Tibial nerve (tissue), 4 donors: ENCODE measurements at places on chromosomes 2 and 18. TPM values are rescaled to one million over a fixed set of nuclear protein-coding genes. Genes with fewer than 3 reads are reported as not detected.

DNA sequence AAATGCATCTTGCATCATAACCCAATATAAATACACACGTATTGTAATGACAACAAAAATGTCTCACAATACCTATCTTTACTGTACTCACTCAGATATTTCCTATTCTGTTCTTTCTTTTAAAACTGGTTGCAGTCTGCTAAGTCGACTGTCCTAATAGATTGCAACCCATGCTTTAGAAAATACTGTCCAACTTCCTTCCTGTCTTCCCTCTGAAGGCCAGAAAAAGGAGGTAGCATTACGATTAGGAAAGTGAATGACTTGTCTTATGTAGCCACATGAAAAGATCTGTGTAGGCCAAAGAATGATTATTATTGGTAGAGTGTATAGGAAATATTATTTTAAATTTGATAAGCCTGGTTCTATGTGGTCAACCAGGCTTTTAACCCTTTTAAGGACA, 134.1 kb downstream of the FAM210A start:
- no peak overlapping the region for H3K27ac ChIP-seq
- no peaks in the 10 kb centered on the region for H3K4me1 ChIP-seq
- no peak overlapping the region for H3K4me3 ChIP-seq
- no peak for DNase-seq

DNA sequence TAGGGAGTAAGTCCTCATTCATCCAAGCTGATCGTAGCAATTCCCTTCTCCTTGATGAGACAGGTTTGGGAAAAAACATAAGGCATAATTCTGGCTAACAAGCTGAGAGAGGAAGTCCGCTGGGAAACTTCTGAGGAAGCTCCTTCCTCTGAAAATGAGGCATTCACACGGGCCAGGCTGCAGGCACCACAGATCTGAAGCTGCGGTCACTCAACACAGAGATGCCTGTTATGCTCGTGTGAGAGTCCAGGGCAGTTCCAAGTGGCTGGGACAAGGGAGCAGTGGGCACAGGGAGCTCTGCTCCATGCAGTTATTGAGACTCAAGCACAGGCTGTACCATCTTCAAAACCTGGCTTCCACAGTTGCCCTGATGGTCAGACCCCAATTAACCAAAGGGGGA, 200.9 kb upstream of the ID2 start:
- no peaks in the 10 kb centered on the region for H3K4me1 ChIP-seq
- H3K36me3 ChIP-seq: no peaks in the 10 kb centered on the region
- no peak overlapping the region for H3K27ac ChIP-seq
- H3K27me3 ChIP-seq: no peaks in the 10 kb centered on the region

The VIL1 gene
- total RNA-seq: not detected

The CCDC178 gene
- total RNA-seq: 0.78 TPM

DNA sequence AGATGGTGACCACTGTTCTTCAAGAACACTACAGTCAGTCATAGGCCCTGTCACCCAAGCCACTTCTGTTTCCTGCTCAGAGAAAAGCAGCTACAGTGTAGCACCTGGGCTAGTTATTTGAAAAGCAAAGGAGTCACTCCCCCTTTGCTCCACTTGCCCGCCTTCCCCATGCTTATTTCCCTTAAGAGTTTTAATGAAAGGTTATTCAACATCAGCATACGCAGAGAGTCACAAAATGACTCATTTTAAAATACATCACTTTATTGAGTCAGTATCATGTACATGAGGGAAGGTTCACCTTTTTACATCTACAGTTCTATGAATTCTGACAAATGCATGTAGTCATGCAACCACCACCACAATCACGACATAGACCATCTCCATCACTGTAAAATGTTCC, 71.3 kb downstream of the TNFRSF11A start:
- no peak overlapping the region for H3K4me3 ChIP-seq
- H3K27me3 ChIP-seq: no peaks in the 10 kb centered on the region
- no peak for DNase-seq
- H3K36me3 ChIP-seq: no peaks in the 10 kb centered on the region
- no peaks in the 10 kb centered on the region for H3K4me1 ChIP-seq
